Peyer's patch (tissue), 4 donors: ENCODE measurements at places on chromosomes 2 and 18.

DNA sequence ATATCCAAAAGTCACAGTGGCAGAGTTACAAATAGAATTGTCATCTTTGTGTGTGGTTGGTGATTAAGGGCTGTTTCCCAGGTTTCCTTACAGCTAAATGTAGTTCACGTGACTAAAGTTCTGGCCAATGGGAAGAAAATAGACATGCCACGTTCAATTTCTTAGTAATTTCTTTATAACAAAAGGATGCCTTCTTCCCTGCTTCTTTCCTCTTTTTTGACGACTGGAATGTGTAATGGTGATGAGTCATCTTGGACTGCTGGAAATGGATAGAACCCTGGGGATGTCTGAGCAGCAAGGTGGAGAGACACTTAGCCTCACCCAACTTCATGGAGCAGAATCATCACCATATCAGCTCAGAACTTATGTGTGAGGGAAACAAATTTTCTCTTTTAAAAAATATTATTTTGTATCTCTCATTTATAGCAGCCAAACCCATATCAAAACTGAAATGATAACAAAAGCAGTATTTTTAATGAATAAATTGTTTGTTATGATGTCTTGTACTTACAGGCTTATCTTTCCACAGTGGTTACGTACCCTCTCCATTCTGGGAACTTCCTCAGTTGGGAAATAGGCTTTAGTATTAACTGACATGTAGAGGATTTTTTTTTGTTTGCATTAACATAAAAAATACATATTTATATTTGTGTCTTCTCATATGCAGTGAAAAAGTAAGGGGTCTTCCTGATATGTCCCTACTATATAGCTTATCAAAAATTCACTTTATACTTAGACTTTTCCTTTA, 91.1 kb upstream of the CDH2 start:
- no peak overlapping the region for H3K27ac ChIP-seq
- H3K27me3 ChIP-seq = no peaks in the 10 kb centered on the region
- DNase-seq = no peak

DNA sequence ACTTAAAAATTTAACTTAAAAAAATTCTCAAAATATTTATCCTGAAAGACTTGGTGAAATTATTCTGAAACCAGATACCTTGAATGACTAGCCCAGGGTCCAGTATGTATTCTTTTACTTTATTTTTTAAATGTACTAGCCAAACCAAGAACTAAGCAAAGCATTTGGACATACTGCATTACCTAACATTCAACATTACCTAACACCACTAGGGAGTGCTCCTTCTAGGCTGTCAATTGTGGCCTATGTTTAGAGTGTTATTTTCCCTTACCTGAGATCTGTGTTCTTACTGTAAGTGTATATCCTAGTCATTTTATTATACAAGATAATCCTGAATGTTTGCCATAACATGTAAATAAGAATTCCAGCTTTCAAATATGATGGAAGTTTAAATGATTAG, 496.6 kb downstream of the PTPRM start:
- H3K27ac ChIP-seq = no peak overlapping the region
- H3K36me3 ChIP-seq = no peaks in the 10 kb centered on the region
- H3K27me3 ChIP-seq = no peaks in the 10 kb centered on the region
- H3K4me3 ChIP-seq = no peak overlapping the region
- no peak for DNase-seq

- H3K4me1 ChIP-seq = no peaks in the 10 kb centered on the region
- no peaks in the 10 kb centered on the region for H3K27me3 ChIP-seq
- H3K27ac ChIP-seq = no peak overlapping the region
- DNase-seq = no peak
- no peak overlapping the region for H3K4me3 ChIP-seq
These were observed 226.1 kb downstream of the MYCN start for GRCh38 chr2:16166327-16166981.

DNA sequence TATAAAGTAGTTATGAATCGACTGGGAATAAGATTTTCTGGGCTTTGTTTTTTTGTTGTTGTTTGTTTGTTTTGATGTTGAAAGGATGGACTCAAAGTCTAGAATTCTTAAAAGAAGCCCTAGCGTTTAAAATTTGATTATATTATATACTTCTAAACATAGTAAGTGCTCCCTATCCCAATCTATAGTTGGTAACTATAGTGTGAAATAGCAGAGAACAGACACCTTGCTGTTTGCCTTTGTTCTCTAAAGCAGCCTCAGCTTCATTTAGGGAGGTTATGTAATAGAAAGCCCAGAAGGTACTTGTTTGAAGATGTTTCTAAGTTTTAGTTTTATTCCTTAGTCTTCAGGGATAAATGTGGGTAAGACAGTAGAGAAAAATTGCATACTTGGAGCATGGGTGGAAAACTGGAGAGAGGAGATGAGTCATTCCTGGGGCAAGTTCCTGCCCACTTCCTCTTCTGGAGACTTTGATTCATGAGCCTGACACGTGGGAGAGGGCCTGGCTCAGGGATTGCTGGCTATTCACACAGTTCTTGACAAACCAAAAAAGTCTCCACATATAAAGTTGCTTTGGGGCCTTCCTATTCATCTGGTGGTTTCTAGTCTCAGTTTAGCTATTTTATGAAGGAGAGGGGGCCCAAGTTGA, 131.9 kb downstream of the MYO1B start:
- H3K27ac ChIP-seq = peak overlapping the region; percentile 6
- no peaks in the 10 kb centered on the region for H3K27me3 ChIP-seq
- H3K4me1 ChIP-seq = peaks cover 23% of the 10 kb centered on the region

GRCh38 chr2:85888020-85888683, 638 bp downstream of the ST3GAL5 start:
- H3K4me1 ChIP-seq = peaks cover 6% of the 10 kb centered on the region
- no peaks in the 10 kb centered on the region for H3K27me3 ChIP-seq
- H3K27ac ChIP-seq = peak overlapping the region; percentile 86
- peak; percentile 63 for DNase-seq
- H3K36me3 ChIP-seq = no peaks in the 10 kb centered on the region

GRCh38 chr2:39160982-39161381, 40.1 kb upstream of the SOS1 start:
- DNase-seq = no peak
- no peak overlapping the region for H3K4me3 ChIP-seq
- no peaks in the 10 kb centered on the region for H3K36me3 ChIP-seq
- no peaks in the 10 kb centered on the region for H3K4me1 ChIP-seq
- H3K27me3 ChIP-seq = no peaks in the 10 kb centered on the region
- no peak overlapping the region for H3K27ac ChIP-seq

GRCh38 chr2:207362716-207363115, 167.0 kb upstream of the CREB1 start:
- no peaks in the 10 kb centered on the region for H3K4me1 ChIP-seq
- no peak for DNase-seq
- H3K36me3 ChIP-seq = no peaks in the 10 kb centered on the region
- H3K4me3 ChIP-seq = no peak overlapping the region
- H3K27me3 ChIP-seq = no peaks in the 10 kb centered on the region
- H3K27ac ChIP-seq = no peak overlapping the region

- no peak overlapping the region for H3K4me3 ChIP-seq
- no peaks in the 10 kb centered on the region for H3K27me3 ChIP-seq
- no peaks in the 10 kb centered on the region for H3K36me3 ChIP-seq
- H3K27ac ChIP-seq = peak overlapping the region; percentile 55
- DNase-seq = peak; percentile 16
- H3K4me1 ChIP-seq = no peaks in the 10 kb centered on the region
These were observed 72.2 kb downstream of the HDAC4 start for GRCh38 chr2:239328351-239329191.

DNA sequence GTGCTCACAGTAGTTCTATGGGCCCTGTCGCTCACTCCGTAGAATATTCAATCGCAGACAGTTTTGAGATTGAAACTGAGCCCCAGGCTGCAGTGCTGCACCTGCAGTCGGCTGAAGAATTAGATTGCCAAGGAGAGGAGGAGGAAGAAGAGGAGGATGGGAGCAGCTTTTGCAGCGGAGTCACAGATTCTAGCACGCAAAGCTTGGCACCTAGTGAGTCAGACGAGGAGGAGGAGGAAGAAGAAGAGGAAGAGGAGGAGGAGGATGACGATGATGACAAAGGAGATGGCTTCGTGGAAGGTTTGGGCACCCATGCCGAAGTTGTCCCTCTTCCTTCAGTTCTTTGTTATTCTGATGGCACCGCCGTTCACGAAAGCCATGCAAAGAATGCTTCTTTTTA, 115.2 kb downstream of the GALNT3 start:
- no peak for DNase-seq

DNA sequence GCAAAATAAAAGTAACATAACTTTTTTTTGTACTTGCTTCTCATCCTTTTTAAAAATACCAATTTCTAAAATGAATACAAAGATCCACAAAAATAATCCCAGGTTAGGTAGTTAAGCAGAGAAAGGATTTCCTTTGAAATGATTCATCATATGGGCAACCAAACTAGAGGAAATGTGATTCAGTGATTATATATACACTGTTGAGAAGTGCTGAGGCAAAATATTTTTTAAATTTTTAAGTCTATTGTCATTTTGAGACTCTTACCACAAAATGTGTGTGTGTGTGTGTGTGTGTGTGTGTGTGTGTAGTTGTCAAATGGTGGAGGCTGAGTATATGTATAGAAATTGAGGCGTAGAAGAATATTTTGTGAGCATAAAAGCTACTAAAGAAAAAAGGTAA, 1075.3 kb downstream of the LRP1B start:
- H3K27me3 ChIP-seq = no peaks in the 10 kb centered on the region
- H3K4me1 ChIP-seq = no peaks in the 10 kb centered on the region
- no peaks in the 10 kb centered on the region for H3K36me3 ChIP-seq
- no peak overlapping the region for H3K4me3 ChIP-seq
- no peak for DNase-seq
- H3K27ac ChIP-seq = no peak overlapping the region

GRCh38 chr2:127771756-127772155, 39.2 kb downstream of the WDR33 start:
- H3K27me3 ChIP-seq = no peaks in the 10 kb centered on the region
- no peak overlapping the region for H3K27ac ChIP-seq
- peaks cover 37% of the 10 kb centered on the region for H3K36me3 ChIP-seq
- DNase-seq = no peak
- no peak overlapping the region for H3K4me3 ChIP-seq
- H3K4me1 ChIP-seq = no peaks in the 10 kb centered on the region

DNA sequence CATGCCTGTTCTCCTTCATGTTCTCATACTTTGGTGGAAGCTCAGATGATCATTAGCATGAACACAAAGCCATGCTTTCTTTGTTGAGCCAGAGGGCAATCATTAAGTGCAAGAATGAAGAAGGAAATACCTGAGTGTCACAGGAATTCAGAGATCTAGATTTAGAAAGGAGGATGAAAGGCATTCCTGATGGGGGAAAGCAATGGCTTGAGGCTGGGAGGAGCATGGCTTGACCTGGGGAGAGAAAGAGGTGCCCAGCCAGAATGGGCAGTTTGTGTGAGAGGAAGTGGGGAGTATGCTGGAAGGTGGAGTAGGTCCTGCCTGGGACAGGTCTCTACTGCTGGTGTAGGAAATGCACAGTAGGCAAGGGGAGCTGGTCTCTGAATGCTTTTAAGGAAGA, 35.1 kb downstream of the SLC4A3 start:
- no peaks in the 10 kb centered on the region for H3K27me3 ChIP-seq
- no peaks in the 10 kb centered on the region for H3K36me3 ChIP-seq
- no peak overlapping the region for H3K4me3 ChIP-seq
- DNase-seq = no peak

DNA sequence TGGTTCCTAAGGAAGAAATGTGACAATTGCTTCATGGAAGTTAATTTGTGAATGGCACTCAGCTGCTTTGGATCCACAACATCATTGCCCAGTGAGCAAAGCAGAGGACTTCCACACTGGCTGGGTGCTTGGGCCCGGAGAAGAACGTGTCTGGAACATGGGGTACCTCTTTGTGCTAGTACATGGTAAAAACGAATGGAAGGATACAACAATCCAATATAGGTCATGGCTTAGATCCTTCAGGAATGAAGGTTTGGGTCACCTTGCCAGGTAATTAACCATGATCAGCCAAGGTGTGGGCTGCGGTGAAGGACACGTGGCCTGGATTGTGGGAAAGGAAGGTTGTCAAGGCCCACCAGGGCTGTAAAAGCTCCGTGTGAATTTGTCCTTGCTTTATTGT, 245.9 kb upstream of the HS6ST1 start:
- H3K27ac ChIP-seq = no peak overlapping the region
- H3K4me1 ChIP-seq = no peaks in the 10 kb centered on the region
- H3K27me3 ChIP-seq = no peaks in the 10 kb centered on the region
- no peak for DNase-seq

GRCh38 chr18:36130039-36130831, 536 bp downstream of the ELP2 start:
- peak overlapping the region; percentile 100 for H3K27ac ChIP-seq
- no peak for DNase-seq
- H3K36me3 ChIP-seq = peaks cover 7% of the 10 kb centered on the region
- no peaks in the 10 kb centered on the region for H3K27me3 ChIP-seq
- H3K4me3 ChIP-seq = peak overlapping the region; percentile 88
- H3K4me1 ChIP-seq = peaks cover 17% of the 10 kb centered on the region

DNA sequence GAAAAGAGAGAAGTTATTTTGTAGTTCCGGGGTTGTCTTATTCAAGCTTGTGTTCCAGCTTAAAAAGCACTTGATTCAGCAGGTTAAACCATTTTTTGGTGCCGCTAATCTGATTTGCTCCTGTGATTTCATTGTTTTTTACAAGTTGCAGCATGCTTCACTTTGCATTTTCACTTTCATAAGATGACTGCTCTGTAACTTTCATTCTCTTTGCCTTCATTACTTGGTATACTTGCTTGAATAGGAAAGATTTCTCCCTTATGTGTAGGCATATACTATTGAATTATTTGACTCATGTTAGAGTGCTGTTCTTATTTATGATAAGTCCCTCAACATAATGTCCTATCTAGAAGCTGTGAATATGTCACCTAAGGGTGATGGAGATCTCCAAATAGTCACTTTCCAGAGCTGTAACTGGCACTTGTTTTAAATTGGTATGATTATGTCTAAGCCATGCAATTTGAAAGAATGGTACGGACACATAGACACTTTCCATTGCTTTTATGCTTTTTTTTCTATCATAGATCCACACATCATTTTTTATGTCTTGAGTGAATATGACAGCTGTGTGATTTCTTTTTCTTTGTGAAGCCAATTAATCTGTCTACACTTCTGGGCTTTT, 254.5 kb downstream of the DSEL start:
- no peak for DNase-seq
- H3K27ac ChIP-seq = no peak overlapping the region
- no peaks in the 10 kb centered on the region for H3K4me1 ChIP-seq
- no peaks in the 10 kb centered on the region for H3K36me3 ChIP-seq
- no peaks in the 10 kb centered on the region for H3K27me3 ChIP-seq
- H3K4me3 ChIP-seq = no peak overlapping the region

- H3K4me3 ChIP-seq = no peak overlapping the region
- H3K4me1 ChIP-seq = no peaks in the 10 kb centered on the region
- H3K27me3 ChIP-seq = no peaks in the 10 kb centered on the region
These were observed 27.9 kb downstream of the IL37 start for GRCh38 chr2:112938904-112939303.
